ENCODE measurements at places on chromosomes 2 and 18.

DNA sequence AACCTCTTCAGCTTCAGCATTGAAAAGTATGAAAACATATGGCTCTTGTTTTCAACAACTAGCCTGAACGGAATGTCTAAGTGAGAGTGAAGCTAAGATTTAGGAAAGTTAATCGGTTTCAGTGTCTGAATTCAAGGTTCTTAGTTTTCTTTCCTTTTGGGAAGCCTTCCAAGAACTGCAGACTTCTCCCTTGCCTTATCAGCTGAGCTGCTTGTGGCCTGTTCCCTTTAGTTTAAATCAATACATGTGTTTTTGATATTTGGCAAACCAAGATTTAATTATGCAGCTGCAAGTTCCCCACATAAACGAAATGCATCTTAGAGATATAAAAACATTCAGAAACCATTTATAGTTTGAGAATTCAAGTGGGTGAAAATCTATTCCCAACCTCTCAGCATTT, 274.3 kb upstream of the NRP2 start:
- DNase-seq, result no peak

DNA sequence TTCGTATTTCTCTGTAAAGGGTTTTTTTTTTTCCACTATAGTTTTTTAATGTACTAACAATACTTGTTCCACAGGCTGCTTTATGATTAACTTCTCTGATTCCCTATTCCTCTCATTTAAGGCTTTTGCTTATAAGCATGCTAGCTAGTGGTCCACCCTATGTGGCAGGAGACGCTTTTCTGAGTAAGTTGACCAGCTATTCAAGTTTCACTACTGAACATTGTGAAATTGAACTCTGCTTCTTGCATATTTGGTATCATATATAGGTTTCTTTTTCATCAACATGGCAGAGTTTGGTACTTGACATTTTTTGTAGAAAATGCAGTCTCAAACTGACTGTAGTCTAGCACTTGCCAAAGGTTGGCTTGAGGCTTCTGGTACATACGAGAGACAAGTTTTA, 74.2 kb downstream of the OTX1 start:
- DNase-seq, result no peak

DNA sequence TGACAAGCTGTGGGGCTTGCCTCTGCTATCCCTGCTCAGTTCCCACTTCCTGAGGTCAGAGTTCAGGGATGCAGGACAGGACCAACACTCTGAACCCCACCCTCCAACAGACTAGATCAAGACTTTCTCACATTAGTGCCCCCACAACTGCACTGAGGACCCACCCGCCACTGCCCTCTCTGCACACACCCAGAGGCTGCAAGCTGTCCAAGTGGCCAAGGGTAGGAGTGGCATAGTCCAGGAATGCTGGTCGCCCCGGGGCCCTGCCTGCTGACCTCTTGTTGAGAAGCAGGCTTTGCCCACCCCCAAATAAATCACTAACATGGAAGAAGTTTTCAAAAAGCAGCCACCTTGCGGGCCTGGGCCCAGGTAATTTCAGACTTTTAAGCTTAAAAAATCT, 5.5 kb upstream of the KIF1A start:
- DNase-seq, result no peak

- no peak for DNase-seq
Observed at GRCh38 chr2:2926858-2927175, 450.8 kb downstream of the EIPR1 start.

DNA sequence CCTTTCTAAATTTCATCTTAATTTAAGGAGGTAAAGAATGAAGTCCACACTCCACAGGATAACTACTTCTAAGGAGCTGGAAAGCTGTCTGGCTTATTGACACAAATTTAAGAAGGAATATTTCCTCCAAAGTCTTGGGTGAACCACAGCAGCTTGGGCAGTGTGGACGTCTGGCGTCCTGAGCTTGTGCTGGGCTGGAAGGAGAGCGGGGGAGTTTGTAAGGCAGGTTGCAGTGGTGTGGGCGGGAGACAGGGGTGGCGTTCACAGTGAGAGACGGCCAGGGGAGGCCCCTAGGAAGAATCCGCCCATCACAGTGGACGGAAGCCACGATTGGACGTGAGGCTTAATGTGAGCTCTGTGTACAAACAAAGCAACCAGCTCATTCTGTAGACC, 25.7 kb downstream of the ADI1 start:
- DNase-seq, result no peak

GRCh38 chr18:48304906-48305693, 104.1 kb downstream of the ZBTB7C start:
- DNase-seq, result no peak

GRCh38 chr2:145755019-145755837, 1235.3 kb upstream of the ZEB2 start:
- DNase-seq, result no peak

DNA sequence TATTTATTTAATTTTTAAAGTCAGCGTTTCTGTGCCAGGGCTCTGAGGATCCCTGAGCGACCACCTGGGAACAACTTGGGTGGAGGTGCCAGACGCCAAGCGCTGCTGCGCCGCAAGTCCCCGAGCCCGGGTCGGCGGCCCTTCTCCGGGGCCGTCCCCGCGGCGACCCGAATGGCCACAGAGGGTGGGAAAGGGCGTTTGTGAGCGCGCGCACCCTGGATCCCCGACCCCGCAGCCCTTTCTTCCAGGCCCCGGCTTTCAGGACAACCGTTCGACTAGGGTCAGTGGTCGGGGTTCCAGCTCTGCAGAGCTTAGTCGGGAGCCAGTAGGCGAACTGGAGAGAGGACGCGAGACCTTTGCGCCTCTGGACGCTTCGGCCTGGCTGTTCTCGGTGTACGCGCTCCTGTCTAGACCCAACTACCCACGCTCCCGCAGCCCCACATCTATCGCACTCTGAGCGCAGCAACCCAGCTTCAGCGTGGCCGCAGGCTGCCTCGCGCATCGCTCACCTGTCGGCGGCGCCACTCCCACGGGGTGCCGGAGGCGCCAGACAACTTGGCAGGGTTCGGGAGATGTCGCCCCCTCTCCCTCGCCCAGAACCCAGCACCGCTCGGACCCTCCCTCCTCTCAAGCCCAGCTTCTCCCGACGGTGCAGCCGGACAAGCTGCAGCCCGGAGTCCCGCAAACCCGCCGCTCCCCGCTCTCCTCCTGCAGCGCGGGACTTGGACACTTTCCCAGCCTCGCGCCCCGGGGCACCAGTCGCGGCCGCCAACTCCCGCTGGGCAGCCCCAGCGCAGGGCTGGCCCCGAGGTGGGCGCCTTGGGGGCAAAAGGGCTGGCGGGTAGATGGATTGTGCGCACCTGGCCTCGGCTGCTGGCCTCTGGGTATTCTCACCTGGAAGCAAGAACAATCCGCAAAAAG, 758 bp downstream of the LYPD1 start:
- DNase-seq, result no peak

DNA sequence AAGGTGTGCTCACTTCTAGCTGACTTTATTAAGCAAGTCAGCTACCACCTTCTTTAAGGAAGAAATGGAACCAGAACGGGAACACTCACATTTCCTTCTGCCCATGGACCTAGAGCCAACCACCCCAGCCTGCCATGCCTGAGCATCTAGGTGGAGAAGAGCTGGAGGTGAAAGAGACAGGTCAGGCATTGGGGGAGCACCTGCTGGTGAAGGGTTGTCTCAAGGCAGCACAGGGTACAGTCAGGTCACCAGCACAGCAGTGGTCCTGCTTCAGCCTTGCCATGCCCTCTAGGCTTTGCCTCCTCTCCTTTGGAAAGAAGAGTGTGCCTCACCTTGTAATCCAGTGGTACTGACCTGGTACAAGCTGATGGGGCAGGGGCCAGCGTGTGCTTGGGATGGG, 107.9 kb downstream of the KCNF1 start:
- DNase-seq, result no peak

DNA sequence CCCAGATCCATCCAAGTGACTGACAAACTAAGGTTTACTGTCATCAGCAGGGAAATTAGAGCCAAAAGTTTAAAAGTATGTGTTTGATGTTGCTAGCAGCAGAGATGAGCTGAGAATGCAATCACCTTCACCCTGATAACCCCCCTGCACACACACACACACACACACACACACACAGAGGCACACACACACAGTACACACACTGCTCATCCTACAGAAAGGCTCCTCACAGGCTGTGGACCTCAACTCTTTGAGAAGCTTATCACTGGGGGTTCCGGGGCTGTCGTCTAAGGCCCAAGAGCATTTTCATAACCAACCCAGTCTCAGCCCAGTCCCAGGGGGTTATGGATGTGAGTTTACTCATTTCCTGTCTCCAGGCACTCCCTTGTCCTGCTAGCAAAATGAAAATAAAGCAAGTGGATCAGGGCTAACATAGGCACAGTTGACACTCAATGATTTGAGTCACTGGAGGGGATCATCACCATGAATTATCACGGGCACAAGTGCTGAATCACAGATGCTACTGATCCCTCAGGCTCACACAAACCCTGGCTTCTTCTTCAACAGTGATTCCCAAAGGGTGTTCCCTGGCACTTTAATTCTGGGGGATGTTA, 76.6 kb downstream of the ALK start:
- DNase-seq, result no peak

DNA sequence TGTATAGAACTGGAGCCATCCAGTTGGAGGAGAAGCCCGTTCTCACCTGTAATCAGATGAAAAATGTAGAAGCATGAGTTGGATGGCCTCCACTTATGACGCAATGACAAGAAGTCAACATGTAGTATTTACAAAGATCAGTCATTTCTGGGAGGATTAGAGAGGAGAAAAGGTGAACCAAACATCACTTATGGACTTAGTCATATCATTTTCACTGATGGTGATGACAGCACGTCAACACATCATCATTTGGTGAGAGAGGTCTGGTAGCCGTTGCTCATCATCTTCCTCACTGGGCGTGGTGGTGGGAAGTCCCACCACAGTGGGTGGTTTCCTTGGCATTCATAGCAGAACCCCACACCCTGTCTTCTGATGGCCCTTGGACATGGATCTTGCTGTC, 264.2 kb upstream of the EPAS1 start:
- no peak for DNase-seq

DNA sequence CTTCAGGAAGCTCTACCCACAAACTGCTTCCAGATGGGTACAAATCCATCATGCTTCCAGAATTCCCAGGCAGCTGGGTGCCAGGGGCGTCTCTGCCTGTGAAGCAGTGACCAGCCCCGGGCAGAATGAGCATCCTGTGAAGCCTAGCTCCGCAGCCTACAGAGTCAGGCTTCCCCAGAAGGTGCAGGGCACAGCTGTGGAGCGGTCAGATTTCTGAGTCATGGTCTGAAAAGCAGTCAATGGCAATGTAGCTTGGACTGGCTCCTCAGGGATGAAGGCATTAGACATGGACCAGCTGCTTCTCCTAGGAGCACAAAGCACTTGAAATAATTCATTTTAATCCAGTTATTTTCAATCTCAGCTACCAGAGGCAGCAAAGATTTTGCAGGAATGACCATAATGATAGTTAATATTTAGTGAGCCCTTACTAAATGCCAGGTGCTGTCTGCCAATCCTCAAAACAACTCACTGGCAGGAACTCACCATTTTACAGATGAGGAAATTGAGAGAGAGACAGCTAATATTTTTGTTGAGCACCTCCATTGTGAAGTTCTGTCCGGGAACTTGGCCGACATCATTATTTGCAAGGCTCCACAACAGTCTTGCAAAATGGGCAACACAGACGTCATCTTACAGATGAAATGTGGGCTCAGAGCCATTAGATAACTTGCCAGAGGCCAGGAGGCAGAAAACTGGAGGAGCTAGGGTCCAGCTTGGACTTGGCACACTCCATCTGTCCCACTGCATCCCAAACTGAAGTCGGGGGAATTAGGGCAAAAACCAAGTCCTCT, 31.7 kb downstream of the ACMSD start:
- no peak for DNase-seq

DNA sequence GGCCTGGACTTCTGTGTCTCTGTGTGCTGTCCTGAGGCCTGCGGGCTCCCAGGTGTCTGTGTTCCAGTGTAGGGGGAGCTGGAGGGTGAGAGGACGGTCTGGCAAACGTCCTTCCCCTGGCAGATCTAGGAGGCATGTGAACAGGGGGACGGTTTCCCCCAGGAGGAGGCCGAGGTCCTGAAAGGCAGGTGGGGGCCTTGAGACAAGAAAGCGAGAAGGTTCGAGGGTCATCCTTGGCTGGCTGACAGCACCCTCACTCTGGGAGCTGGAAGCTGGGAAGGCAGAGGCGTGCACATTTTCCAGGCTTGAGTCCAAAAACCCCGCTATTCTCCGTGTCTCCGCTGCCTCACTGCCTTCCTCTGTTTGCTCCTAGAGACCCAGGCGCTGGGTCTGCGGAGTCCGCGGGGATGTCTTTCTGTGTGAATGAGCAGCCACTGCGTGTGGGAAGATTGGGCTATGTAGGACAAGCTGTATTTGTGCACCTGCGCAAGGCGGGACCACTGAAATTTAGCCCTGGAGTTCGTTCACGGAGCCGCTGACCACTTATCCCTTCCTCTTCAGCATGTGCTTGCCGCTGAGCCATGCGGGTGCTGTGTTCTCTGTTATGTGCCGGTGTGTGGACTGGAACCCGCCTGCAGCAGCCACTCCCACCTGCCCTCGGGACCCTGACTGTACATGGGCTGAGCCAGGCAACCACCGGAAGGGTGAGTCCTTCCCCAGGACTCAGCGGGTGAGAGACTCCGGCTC, 43.7 kb downstream of the TWIST2 start:
- DNase-seq, result no peak

GRCh38 chr2:11134349-11134748, 20.9 kb upstream of the SLC66A3 start:
- no peak for DNase-seq

DNA sequence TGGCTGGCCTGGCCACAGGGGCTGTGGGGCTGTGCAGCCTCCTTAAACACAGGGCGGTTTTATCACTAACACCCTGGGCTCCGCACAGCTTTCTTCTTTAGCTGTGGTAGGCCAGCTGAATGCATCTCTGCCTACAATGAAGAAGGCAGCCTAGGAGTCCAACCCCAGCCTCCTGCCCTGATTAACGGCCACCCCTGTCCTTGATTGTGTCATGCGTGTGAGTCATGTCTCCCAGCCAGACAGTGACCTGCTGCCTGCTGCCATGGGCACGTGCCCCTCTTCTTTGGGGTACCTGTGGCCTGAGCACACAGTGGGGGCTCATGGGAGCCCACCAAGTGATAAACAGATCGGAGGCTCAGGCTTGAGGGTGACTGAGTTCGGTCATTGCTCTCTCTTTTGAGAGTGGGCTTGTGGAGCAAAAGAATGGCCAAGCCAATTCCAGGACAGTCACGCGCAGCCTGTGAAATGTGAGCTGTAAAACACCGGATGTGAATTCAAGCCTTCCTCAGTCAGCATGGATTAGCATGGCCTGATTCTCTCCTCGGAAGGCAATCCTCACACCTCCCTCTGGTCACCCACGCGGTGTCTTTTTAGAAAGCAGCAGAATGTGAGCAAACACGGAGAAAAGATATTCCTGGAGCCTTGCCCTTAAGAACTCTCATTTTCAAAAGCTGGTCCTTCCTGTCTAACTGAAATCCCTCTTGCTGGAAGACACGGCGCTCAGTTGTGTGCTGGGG, 144.1 kb downstream of the CELF4 start:
- no peak for DNase-seq

DNA sequence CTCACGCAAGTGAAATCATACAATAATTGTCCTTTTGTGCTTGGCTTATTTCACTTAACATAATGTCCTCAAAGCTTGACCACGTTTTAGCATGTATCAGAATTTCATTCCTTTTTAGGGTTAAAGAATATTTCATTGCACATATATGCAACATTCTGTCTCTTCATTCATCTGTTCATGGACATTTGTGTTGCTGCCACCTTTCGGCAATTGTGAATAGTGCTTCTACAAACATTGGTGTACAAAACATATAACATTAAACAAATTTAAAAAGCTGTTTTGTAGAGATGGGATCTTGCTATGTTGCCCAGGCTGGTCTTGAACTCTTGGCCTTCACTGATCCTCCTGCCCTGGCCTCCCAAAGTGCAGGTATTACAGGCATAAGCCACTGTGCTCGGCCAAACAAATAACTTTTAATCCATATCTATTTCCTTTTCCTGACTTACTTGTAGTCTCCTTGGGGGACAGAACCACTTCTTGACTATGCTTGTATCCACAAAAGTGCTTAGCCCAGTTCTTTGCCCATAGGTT, 209.3 kb downstream of the SLC4A3 start:
- DNase-seq, result no peak
